ENCODE measurements at places on chromosomes 1 and 21.

- peak; percentile 74 for DNase-seq
These were observed 14.9 kb downstream of the TTC34 start for GRCh38 chr1:2786329-2787162.

GRCh38 chr1:61436016-61436415, 288.9 kb downstream of the TM2D1 start:
- DNase-seq = no peak

GRCh38 chr1:224380003-224380402, 23.3 kb downstream of the CNIH4 start:
- peak; percentile 27 for DNase-seq

DNA sequence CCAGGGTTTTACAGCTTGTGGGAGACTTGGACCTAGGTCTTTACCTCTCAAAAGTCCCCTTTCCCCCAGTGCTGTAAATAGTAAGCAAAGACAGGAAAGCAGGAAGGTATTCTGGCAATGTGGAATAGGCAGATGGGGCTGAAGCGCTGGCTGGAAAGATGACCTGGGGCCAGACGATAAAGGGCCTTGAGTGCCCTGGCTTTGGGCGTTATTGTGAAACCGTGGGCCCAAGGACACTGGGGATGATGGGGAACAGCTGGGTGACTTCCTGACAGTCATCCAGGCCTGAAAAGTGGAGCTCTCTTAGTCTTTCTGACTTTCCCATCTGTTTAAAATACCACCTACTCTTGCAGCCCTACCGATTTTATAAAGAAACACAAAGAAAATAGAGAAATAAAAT, 16.3 kb downstream of the URB2 start:
- DNase-seq = no peak

DNA sequence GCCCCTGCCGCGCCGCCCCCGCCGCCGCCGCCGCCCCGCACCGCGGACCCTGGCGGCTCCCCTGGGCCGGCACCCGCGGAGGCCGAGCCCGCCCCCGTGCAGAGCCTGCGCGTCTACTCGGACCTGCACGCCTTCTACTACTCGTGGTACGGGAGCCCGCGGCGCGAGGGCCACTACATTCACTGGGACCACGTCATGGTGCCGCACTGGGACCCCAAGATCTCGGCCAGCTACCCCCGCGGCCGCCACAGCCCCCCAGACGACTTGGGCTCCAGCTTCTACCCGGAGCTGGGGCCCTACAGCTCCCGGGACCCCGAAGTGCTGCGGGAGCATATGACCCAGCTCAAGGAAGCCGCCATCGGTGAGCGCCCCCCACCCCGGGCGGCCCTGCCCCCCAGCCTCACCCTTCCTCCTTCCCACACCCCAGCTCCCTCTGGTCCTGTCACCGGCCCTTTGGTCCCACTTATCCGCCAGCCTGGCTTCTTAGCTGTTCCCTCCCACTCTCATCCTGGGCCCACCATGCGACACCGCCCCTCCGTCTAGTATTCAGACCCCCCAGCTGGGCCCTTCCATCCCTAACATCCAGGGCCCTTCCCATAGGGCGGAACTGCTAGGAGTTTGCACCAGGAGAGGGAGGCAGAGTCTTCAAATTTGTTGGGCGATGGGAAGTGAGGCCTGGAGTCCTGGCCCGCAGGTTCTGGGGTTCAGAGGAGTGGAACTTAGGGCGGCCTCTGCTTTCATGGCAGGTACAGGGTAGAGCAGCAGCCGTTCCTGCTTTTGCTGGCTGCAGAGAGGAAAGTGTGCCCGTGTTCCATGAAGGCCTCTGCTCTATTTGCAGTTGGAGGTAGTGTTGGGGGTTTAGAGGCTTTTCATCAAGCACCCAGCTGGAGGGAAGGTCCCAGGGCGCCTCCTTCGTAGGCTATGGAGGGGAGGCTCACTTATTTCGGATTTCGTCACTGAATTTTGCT, 1.0 kb downstream of the MANEAL start:
- no peak for DNase-seq

GRCh38 chr1:78401148-78401547, 89.6 kb upstream of the PTGFR start:
- DNase-seq = no peak

DNA sequence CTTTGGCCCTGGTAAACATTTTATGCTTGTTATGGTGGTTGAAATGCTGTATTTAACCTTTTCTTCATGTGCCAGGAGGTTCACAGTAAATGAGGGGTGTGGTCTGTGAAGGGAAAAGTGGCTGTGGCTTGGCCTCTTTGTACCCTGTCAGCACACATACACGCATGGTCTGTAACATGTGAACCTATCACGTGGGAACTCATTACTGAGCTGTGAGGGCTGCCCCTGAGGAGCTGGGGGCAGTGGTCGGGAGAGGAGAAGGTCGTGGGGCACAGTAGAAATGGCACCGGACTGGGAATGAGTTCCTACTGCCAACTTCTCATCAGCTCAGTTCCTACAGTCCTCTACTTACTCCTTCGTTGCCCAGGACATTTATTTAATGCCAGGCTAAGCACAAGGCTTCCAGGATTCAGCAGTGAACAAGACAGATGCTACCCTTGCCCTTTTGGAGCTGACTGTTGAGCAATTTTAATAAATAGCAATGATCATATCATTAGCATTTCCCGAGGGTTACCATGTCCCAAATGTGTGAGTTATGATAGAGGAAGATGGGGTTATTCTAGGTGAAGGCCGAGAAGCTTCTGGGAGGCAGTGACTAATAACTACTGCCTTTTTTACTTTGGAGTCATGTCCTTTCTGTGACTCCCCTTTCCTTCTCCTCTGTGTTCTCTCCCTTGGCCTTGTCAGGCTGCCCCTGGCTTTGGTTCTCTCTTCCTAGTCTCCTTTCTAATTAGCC, 38.8 kb downstream of the DDR2 start:
- DNase-seq = no peak

DNA sequence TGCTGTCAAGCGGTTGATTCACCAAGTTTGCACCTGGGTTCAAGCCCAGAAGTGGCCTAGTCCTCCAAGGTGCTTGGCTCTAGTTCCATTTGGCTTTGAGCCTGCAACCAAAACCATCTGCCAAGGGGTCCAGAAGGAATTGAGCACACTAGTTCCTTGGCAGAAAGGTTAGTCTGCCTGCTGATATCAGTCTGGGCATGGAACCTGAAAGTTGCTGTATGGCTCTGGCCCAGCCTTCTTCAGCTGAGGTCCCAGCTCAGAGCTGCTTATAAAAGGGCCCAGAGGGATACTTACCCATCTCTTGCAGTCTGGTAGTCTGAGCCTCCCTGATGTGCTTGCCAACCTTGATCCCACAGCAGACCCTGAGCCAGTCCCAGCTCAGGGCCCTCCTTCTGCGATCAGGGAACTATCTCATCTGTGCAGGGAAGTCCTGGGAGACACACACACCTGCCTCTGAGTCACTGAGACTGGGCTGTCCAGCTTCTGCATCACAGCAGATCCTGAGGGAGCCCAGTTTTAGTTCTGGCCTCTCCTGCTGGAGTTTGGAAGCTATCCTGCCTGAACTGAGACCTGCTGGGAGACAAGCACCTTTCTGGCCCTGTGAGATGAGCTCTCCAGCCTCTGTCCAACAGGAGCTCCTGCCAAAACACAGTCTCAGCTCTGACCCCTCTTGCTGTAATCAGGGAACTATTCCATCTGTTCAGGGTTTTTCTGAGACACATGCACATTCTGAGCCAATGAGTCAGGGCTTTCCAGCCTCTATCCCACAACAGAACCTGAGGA, 75.8 kb downstream of the CTH start:
- DNase-seq = no peak

DNA sequence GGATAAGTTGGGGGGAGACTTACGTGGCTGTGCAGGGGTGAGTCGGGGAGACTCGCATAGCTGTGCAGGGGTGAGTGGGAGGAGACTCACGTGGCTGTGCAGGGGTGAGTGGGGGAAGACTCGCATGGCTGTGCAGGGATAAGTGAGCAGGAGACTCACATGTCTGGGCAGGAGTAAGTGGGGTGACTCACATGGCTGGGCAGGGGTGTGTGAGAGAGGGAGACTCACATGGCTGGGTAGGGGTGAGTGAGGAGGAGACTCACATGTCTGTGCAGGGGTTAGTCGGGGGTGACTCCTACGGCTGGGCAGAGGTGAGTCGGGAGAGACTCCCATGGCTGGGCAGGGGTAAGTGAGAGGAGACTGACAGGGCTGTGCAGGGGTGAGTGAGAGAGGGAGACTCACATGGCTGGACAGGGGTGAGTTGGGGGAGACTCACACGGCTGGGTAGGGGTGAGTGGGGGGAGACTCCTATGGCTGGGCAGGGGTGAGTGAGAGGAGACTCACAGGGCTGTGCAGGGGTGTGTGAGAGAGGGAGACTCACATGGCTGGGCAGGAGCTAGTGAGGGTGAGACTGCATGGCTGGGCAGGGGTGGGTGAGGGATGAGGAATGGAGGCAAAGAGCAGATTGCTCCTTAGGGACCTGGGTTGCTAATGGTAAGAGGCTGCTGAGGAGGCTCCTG, 56.0 kb upstream of the ABCG1 start:
- DNase-seq = no peak

All from CD8-positive, alpha-beta T cell (primary cell).